ENCODE measurements at places on chromosomes 2 and 18.

- no peak for DNase-seq
Measured at GRCh38 chr2:15939556-15939853, 845 bp upstream of the MYCN start.

GRCh38 chr2:5720426-5720825, 28.2 kb downstream of the SOX11 start:
- no peak for DNase-seq

DNA sequence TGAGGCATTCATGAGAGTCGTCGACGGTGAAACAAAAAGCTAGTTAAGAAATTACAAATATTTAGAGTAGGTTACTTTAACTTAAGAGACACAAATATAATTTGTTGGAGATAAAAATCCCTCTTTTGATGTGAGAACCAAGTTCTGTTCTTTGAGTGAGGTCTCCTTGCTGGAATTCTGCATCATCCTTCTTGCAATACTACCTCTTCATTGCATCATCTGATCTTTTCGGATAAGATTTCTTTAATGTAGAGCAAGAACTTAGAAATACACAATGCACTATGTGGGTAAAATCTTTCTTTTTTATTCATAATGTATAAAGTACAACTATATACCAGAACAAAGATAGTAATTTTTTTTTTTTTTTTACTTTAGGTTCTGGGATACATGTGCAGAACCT, 118.4 kb downstream of the ARL4C start:
- no peak for DNase-seq

DNA sequence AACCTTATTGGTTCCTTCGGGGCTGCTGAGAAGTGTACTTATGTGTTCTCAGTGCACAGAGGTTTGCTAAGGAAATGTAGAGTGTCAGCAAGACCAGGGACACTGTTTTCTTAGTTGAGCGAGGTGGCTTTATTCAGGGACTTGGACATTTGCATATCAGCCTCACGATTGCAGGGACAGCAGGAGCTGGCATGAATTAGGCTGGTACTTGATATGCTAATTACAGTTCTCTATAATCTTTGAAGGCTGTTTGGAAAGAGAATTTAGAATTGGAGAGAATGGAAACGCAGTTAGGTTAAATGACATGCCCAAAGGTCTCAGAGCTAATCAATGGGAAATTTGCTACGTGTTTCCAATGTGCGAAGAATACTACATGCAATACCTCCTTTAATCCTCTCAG, 18.7 kb upstream of the MTCL1 start:
- no peak for DNase-seq

- no peak for DNase-seq
Measured at GRCh38 chr2:19574778-19575260, 216.4 kb upstream of the OSR1 start.

- no peak for DNase-seq
Measured at GRCh38 chr2:196279541-196279940, 108.2 kb upstream of the STK17B start.
